ENCODE measurements at places on chromosomes 4 and X.

DNA sequence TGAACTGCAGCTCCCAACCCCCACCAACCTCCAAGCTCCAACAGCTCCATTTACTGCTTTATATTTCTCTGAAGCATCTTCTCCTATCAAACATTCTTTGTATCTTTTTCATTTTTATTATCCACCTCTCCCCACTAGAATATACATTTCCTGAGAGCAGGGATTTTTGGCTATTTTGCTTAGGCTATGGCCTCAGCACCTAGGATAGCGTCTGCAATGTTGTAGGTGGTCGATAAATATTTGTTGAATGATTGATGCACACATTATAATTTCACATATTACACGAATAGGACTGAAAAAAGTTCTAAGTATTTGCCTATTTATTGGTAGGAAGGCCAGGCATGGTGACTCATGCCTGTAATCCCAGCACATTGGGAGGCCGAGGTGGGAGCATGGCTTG, 658.7 kb upstream of the DIPK2B start:
- no peak for DNase-seq

DNA sequence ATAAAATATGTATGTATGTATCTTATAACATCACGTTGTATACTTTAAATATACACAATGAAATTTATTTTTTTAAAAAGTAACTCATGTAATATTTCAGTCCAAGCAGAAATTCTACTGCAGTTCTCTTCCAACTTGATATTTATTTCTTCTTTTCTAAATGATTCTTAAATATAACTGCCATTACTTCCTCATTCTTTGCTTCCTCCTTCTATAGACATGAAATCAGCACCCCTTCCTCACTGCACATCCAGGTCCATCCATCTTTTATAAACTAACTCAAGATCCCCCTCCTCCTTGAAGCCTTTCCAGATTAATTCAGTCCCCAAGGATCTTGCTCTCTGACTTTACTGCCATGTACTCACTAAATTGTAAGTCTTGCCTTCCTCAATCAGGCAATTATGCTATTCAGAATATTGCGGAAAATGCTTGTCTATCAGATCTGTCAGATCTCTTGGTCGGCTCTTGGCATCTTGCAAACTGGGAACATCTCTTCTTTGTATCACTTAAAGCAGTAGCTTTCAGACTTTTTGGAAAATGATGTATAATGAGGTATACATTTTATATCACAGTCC, 3.7 kb downstream of the GPRIN3 start:
- no peak for DNase-seq

DNA sequence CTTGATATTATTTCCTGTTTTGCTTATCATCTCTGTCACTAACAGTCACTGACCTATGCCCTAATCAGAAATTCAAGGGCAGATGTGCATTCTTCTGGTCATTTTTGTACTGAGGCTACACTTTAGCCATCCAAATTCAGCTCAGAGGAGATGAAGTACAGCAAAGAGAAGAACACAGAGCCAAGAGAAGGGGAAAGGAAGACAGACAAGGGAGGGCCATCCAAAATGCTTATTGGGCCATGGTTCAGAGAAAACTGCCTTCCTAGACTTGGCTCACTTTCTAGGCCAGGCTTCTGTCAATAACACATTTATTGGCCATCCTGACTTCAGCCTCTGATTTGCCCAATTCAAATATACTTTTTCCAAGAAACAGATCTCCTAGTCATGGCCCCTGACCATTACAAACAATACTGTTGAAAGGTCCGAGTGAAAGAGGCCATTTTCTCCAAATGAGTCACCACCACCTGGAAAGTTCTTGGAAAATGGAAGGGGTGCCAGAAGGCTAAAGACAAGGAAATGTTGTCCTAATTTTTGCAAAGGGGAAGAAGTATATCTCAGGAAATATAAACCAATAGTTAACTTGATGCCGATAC, 56.4 kb downstream of the DCX start:
- no peak for DNase-seq

- DNase-seq, result no peak
Measured at GRCh38 chr4:163878336-163879121, 384.0 kb downstream of the TMA16 start.

- DNase-seq, result no peak
Measured at GRCh38 chr4:168874083-168874482, 136.0 kb downstream of the CBR4 start.

GRCh38 chr4:88963817-88964216, 93.2 kb downstream of the FAM13A start:
- DNase-seq, result peak; percentile 1

Measured in NB4 (cell line).